ENCODE measurements at places on chromosomes 12 and 14.

DNA sequence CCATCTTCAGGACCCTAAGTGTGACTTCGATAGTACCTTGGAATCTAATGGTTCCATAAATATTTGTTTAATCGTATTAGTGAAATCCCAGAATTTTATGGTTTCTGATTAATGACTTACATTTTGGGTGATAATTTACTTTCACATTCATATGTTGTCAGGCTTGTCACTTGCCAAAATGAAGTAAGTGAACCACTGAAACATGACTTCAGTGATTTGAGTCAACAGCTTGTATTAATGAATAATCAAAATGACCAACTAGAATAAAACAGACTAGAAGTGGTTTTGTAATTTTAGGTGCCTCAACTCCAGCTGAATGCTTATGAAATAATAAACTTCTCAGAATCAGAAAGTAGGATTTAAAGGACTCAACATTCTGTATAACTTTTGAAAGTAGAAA, 517.1 kb downstream of the PRKD1 start:
- DNase-seq = no peak

GRCh38 chr12:575129-575502, 88.1 kb downstream of the NINJ2 start:
- no peak for DNase-seq

DNA sequence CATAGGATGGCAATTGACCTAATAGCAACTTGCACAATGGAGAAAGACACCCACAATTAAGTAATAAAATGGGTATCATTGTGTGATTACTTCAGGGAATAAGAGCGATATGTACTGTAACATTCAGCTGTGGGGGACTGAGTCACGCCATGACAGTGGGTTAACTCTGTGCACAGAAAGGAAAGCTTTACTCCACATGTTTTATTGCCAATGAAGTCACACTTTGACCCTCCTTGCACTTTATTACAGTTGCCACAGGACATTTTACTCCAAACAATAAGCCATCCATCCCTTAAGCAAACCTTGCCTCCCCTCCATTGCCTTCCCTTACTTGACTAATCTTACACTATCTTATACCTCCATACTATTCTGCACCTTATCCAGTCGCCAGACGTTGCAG, 403.1 kb downstream of the VRK1 start:
- no peak for DNase-seq

DNA sequence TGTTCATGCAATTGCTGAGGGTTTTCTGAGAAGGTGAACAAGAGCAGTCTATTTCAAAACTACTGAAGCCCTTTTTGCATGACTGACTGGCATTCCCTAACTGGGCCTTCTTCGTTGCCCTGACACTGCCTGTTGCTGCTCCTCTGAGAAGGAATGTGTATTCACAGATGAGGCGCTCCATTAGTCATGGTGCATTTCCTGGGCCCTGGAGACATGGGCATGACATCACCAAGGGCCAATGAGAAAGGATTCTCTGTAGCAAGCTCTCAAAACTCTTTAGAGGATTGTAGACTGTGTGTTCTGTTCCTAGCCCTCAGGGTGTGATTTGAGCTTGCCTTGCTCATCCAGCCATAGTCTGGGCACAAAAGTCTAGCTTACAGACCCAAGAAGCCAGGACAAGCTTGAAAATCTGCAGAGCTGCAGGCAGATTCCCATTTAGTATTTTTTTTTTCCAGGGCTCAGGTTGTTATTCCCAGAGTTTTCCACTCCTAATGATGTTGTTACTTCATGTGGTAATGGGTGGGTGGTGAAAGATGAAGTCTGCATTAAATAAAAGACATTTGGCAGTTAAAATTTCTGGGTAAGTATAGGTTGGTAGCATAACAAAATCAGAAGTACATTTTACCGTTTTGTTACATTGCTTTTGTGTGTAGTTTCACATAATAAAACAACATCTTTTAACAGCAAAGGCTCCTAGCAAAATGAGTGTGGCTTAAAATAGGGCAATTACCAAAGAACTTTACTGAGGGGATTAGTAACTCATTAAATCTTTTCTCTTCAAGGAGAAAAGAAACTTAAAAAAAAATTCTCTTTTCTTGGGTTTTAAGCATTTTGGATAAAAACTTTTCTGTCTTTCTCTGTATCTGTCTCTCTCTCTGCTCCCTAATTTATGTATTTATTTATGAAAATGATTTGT, 318.4 kb downstream of the RAD51B start:
- DNase-seq = peak; percentile 59

DNA sequence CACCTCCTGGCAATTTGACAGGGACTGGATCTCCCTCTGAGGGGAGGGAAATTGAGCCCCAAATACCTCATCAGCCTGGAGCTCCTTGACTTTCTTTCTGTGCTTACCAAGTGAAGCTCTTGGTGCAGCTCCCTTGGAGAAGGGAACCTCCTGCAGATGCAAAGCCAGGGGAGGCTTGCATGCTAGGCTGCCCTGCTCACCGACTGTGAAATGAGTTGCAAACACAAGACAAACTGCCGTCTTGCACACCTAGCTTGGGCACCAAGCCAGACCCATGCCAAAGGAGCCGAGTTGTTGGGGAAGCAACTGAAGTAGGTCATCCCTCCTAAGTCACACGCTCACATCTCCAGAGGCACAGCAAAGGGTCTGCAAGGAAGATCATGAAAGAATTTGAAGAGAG, 95.2 kb downstream of the GTF2A1 start:
- no peak for DNase-seq

DNA sequence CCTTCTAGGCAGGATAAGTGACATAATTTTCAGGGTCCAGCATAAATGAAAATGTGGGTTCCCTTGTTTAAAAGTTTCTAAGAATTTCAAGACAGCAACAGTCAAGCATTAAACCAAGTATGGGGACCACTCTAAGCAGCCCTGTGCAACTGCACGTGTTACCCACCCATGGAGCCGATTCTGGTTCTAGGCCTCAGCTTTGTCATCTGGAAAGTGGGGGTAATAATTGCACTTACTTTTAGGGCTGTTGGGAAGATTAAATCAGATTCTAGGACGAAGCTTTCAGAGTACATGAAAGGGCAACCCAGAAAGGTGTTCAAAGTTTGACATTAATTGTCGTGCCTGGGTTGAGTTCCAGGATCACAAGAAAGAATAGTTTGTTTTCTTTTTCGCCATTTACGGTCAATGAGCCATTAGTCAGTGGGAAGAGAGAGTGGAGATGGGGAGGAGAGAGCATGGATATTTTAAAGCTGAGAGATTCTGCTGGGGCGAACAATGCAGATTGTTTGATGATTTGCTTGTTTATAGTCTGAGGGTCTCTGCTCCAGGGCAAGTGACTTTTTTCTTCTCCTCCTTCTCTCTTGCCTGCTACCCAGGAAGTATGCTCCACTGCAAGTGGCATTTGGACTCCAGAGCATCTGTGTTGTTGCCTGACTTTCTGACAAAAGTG, 10.7 kb upstream of the PPFIBP1 start:
- DNase-seq = no peak

GRCh38 chr14:33966276-33966675, 15.4 kb upstream of the EGLN3 start:
- no peak for DNase-seq

- DNase-seq = no peak
These were observed 3.6 kb downstream of the FNTB start for GRCh38 chr14:64990296-64990695.

GRCh38 chr12:5807514-5808219, 137.4 kb downstream of the ANO2 start:
- no peak for DNase-seq

- DNase-seq = no peak
These were observed 31.3 kb upstream of the ISM2 start for GRCh38 chr14:77529963-77530362.

- DNase-seq = no peak
These were observed 280.8 kb downstream of the ATXN7L3B start for GRCh38 chr12:74818412-74818811.

DNA sequence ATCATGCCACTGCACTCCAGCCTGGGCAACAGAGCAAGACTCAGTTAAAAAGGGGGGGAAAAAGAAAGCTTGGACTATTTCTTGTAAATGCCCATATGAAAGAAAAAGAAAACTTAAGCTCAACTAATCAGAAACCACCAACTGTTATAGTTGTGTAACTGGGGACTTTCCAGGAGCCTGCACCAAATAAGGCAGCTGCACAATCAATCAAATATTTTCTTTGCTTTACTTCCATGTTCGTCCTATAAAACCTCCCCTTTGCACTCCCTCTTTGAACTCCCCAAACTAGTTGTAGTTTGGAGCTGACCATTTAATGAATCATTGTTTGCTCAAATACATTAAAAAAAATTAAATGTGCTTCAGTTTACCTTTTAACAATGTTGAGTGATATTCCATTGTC, 54.9 kb downstream of the OTOGL start:
- DNase-seq = no peak

DNA sequence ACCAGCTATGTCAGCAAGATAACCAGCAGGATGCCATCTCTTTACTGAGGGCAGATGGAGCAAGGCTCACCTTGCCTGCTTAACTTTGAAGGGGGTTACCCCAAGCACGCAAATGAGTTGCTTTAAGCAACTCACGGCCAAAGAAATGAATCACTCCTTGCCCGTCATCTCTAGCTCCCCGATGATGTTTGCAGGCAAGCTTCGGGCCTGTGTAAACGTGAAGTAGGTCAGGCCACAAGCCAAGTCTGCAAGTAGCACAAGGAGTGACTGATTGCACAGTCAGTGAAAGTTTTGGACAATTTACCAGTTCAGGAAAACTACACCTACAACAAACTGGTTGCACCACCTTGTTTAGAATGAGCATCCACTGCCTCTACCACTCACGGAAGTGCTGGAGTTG, 699.7 kb upstream of the TBX3 start:
- no peak for DNase-seq

GRCh38 chr14:102344084-102344483, 18.6 kb downstream of the CINP start:
- no peak for DNase-seq

- DNase-seq = no peak
These were observed 10.8 kb downstream of the PACS2 start for GRCh38 chr14:105325303-105325702.

DNA sequence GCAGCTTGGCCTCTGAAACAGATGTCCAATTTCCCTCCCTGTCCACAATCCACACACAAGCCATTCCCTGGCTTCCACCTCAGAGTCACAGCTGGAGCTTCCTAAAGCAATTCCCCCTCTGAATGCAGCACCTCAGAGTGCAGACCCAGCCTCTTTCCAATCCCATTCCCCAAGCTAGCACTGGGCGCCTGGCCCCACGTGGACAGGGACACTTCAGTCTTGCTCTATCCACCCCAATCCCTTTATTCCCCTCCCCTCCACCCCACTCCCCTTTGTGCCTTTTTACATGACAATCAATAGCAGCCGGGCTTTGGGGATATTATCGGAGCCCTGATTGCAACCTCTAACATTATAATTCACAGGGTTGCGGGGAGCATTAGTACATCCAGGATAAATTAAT, 292.6 kb downstream of the TTC8 start:
- DNase-seq = no peak

GRCh38 chr12:46184798-46185595, 83.8 kb downstream of the SLC38A1 start:
- no peak for DNase-seq
